ENCODE measurements at places on chromosomes 13 and 19.

DNA sequence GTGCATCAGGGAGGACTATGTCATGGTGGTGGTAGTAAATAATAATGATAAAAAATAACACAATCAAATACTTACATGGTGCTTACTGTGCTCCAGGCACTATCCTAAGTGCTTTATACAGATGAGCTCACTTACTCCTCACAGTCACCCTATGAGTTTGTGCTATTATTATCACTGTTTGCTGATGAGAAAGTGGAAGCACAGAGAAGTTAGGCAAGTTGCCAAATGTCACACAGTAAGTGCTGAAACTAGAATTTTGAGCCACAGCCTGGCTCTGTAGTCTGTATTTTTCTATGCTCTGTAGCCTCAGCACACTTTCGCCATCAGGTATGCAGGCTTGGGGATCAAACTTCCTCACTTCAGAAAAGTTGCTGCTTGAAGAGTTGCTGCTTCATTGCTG, 46.6 kb downstream of the HTR2A start:
- DNase-seq: no peak

- no peak for DNase-seq
Observed at GRCh38 chr19:41612483-41612882, 14.4 kb downstream of the CEACAM4 start.

DNA sequence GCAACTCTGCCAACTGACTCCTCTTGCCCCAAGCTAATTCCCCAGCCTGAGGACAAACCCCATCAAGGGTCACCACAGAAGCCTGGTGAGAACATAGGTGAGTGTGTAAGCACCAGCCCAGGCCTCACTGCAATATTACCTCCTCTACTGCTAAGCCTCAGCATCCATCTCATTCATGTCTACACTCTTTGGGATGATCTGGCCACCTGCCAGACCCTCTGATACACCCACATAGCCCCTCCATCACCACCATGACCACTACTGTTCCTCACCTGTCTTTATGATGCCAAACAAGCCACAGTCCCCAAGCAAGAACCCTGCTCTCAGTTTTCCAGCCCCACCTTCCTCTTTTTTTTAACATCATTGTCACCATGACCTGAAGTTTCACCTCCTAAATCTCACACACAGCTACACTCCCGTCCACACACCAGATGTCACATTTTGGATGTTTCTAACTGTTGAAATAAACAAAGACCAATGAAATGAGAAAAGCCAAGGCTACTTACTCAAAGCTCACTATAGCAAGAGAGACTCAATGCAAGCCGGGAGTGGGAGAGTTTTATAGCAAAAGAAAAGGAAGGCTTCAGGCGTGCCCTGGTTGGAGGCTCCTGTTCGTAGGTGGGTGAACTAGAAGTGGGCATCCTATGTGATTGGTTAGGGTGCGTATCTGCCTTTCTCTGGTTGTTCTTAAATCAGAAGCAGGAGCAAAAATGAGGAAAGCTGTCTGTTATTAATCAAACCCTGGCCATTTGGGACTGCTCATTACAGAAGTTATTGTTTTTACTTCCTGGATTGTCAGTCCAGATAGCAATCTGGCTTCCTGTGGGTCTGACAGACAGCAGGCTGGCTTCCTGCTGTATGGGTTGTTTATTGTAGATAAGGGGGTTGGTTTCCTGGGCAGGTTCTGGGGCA, 2.0 kb downstream of the ZNF792 start:
- no peak for DNase-seq

GRCh38 chr13:46831588-46832194, 34.7 kb upstream of the ESD start:
- DNase-seq: no peak

DNA sequence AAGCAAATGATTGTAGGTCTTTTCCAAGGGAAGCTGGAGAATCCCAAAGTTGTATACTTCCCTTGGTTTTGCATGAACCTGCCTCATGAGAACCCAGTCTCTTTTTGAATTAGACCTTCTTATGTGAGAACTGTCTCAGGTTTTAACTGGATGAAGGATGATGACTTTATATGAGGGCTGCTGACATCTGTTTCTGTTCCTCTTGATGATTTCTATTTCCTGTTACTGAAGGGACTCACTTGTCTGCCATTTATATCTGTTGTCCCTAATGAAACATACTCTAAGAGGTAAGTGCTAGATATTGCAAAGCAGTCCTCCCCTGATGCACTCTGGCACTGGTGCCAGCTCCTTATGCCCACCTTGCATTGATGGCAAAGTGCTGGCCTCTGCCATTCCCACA, 33.6 kb downstream of the ERICH4 start:
- DNase-seq: no peak
